Type B pancreatic cell (in vitro differentiated cells): ENCODE measurements at places on chromosomes 3 and 15. TPM values are rescaled to one million over a fixed set of nuclear protein-coding genes. Genes with fewer than 3 reads are reported as not detected.

Gene HIGD2B
- not detected in 2 replicates for total RNA-seq

DNA sequence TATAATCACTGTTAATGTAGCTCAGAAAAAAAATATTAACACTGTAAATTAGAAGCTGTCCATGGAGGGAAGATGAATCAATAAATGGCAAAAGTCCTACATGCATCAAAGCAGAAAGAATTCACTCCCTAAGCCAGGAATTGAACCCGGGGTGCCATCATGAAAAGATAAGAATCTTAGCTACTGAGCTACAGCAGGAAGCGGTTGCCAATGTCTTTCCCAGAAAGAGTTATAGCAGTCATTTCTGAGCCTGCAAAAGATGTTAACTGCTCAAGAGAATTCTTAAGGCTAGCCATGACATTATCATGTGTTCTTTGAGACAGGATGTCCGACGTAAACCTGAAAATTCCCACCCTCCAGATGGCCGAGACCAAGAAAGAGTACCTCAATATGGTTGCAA, 47.4 kb upstream of the MKRN3 start:
- H3K4me1 ChIP-seq = no peaks in the 10 kb centered on the region
- H3K36me3 ChIP-seq = no peaks in the 10 kb centered on the region
- no peak overlapping the region for H3K4me3 ChIP-seq
- no peaks in the 10 kb centered on the region for H3K27me3 ChIP-seq

Gene SPTBN5
- 3.1 and 4.2 TPM in 2 replicates for total RNA-seq

- DNase-seq = no peak
- H3K4me3 ChIP-seq = no peak overlapping the region
- H3K4me1 ChIP-seq = no peaks in the 10 kb centered on the region
- no peak overlapping the region for H3K27ac ChIP-seq
Measured at GRCh38 chr3:113423699-113424098, 17.6 kb downstream of the CFAP44 start.

Gene ITGA11
- total RNA-seq = 0.26 and 0.92 TPM in 2 replicates

Gene NANOGP8
- not detected in 2 replicates for total RNA-seq

DNA sequence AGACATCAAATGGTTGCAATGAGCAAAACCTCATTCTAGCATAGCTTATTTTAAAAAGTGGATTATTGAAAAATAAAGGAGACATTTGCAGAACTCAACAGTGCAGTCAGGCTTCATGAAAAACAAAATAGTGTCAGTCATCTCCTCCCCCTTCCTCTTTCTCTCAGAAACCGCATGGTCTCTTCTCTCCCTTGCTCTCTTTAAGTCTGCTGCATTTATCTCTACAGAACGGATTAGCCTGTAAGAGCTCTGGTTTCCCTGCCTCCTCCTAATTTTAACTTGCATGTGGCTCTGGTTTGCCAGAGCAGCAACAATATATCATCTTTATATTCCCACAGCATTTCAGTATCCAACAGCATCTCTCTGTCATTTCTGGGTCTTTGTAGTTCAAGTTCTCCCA, 609.0 kb downstream of the MECOM start:
- DNase-seq = no peak
- no peaks in the 10 kb centered on the region for H3K36me3 ChIP-seq
- H3K27me3 ChIP-seq = peaks cover 2% of the 10 kb centered on the region
- no peak overlapping the region for H3K4me3 ChIP-seq
- H3K27ac ChIP-seq = no peak overlapping the region

GRCh38 chr3:17030956-17031652, 146.3 kb downstream of the PLCL2 start:
- H3K27me3 ChIP-seq = no peaks in the 10 kb centered on the region
- no peaks in the 10 kb centered on the region for H3K36me3 ChIP-seq
- H3K4me1 ChIP-seq = peaks cover 16% of the 10 kb centered on the region
- H3K27ac ChIP-seq = no peak overlapping the region
- no peak for DNase-seq
- no peak overlapping the region for H3K4me3 ChIP-seq

DNA sequence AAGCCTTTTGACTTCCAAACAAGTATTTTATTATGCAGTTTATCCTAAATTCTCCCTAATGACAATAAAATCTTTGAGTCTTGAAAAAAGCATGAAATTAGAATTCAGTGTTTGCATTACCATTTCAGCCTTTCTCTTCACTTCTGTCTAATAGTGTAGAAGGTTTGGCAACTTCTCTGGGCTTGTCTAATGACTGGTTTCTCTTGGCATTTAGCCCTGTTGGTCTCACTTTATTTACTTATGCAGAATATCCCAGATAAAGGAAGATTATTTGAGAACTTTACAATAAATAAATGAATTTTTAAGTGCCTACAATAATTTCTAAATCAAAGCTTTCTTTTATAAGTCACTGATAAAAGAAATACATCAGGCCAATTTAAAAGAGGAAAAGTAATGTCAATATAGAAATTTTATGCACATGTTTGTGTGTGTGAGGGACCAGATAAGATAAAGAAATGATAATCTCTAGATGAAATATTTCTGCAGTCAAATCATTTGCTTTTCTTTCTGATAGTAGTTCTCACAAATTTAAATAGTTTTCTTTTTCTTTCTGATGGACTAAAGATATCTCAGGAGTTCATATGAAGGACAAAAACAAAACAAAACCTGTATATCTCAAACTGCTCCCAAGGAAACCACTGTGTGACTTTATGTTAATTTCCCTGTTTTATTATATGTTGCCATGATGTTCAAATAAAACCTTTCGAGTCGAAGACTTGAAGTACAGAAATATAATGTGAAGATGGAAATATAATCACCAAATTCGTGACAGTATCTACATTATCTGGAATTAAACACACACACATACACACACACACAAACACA, 533.1 kb upstream of the CBLB start:
- no peaks in the 10 kb centered on the region for H3K36me3 ChIP-seq
- DNase-seq = no peak
- no peak overlapping the region for H3K27ac ChIP-seq
- H3K27me3 ChIP-seq = no peaks in the 10 kb centered on the region

Gene SPINK8
- total RNA-seq = 1.5 TPM in 1 of 2 replicates, not detected in the other

- H3K27ac ChIP-seq = no peak overlapping the region
- H3K27me3 ChIP-seq = no peaks in the 10 kb centered on the region
- no peak overlapping the region for H3K4me3 ChIP-seq
- no peak for DNase-seq
- no peaks in the 10 kb centered on the region for H3K36me3 ChIP-seq
Measured at GRCh38 chr3:81622395-81622794, 139.1 kb downstream of the GBE1 start.

Gene ROBO2
- total RNA-seq = 8.4 and 22.7 TPM in 2 replicates

Gene RYR3
- total RNA-seq = 2.2 and 2.9 TPM in 2 replicates

Gene IL5RA
- total RNA-seq = 0.14 and 0.51 TPM in 2 replicates

Gene PODXL2
- total RNA-seq = 24.8 and 48.9 TPM in 2 replicates

Gene ARGFX
- total RNA-seq = not detected in 2 replicates

DNA sequence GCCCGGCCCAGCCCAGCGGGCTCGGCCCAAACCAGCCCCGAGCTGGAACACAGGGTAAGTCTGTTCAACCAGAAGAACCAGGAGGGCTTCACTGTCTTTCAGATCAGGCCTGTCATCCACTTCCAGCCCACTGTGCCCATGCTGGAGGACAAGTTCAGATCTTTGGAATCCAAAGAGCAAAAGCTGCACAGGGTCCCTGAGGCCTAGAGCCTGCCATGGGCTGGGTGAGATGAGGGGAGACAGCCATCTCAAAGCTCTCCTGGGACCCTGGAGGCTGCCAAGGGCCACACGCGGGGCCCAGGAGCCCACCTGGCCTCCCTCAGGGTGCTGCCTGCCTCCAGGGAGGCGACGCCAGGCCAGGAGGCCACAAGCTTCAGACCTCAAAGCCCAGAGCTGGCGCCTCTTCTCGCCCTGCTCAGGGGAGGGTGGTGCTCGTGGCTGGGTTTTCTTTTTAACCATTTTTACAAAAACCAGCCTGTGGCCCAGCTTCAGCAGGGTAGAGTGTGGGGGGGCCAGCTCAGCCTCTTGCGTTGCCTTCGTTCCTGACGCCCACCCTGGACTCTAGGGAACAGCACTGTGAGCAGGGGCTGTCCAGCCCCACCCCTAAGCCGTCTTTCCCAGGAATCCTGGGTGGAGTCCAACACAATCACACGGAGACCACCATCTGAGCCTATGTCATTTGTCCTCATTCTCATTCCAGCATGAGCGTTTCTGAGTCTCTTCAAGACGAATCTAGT, 107.0 kb downstream of the ETFA start:
- no peaks in the 10 kb centered on the region for H3K27me3 ChIP-seq
- peaks cover 8% of the 10 kb centered on the region for H3K4me1 ChIP-seq
- no peak overlapping the region for H3K4me3 ChIP-seq

DNA sequence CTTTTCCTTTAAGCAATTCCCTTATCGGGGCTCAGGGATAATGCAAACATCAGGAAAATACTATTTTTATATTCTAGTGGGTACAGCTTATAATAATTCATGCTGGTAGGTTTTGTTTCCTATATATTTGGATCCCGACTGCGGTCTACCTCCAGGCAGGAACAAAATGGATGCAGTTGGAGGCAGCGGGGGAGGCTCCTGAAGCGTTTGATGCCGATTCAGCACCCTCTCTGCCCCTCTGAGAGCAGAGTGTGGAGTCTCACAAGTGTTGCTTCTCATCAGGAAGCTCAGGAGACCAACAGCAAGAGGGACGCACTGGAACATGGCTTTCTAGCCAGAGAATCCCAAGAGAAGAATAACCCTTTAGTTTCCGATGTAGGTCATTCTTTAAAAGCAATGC, 104.9 kb downstream of the RORA start:
- no peaks in the 10 kb centered on the region for H3K36me3 ChIP-seq
- H3K4me1 ChIP-seq = peaks cover 46% of the 10 kb centered on the region
- no peaks in the 10 kb centered on the region for H3K27me3 ChIP-seq
- no peak for DNase-seq
- no peak overlapping the region for H3K27ac ChIP-seq

Gene GUCA1C
- not detected in 2 replicates for total RNA-seq

GRCh38 chr3:14132689-14133088, 7.8 kb downstream of the TMEM43 start:
- H3K4me3 ChIP-seq = no peak overlapping the region
- H3K36me3 ChIP-seq = peaks cover 19% of the 10 kb centered on the region
- no peak overlapping the region for H3K27ac ChIP-seq
- no peak for DNase-seq

GRCh38 chr3:188154809-188155574, 1.0 kb downstream of the LPP start:
- H3K4me1 ChIP-seq = peaks cover 59% of the 10 kb centered on the region
- H3K27ac ChIP-seq = peak overlapping the region; percentile 95
- no peaks in the 10 kb centered on the region for H3K27me3 ChIP-seq
- peak overlapping the region; percentile 100 for H3K4me3 ChIP-seq
- no peak for DNase-seq

GRCh38 chr15:85943791-85944190, 135.9 kb upstream of the AGBL1 start:
- no peaks in the 10 kb centered on the region for H3K36me3 ChIP-seq
- no peak overlapping the region for H3K27ac ChIP-seq
- no peaks in the 10 kb centered on the region for H3K4me1 ChIP-seq
- peaks cover 3% of the 10 kb centered on the region for H3K27me3 ChIP-seq

Gene ANO10
- total RNA-seq = 32.5 and 40.3 TPM in 2 replicates

Gene LRRIQ4
- total RNA-seq = not detected in 2 replicates

- peaks cover 18% of the 10 kb centered on the region for H3K36me3 ChIP-seq
- H3K4me1 ChIP-seq = peaks cover 39% of the 10 kb centered on the region
- DNase-seq = no peak
- H3K27ac ChIP-seq = no peak overlapping the region
Measured at GRCh38 chr15:62737551-62737950, 305.0 kb upstream of the TPM1 start.

DNA sequence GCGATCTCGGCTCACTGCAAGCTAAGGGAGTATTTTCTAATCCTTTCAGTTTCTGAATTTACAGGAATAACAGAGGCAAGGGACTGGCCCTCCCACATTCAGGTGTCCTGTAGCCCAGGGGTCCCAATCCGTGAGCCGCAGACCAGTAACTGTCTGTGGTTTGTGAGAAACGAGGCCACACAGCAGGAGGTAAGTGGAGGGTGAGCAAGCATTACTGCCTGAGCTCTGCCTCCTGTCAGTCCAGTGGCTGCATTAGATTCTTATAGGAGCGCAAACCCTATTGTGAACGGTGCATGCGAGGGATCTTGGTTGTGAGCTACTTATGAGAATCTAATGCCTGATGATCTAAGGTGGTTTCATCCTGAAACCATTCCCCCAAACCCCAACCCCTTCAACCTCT, 5.0 kb upstream of the IL17RC start:
- no peaks in the 10 kb centered on the region for H3K27me3 ChIP-seq
- no peaks in the 10 kb centered on the region for H3K36me3 ChIP-seq
- H3K4me3 ChIP-seq = no peak overlapping the region

Gene SLC41A3
- 53.6 and 56.4 TPM in 2 replicates for total RNA-seq

GRCh38 chr15:39997031-39997430, 42.0 kb downstream of the SRP14 start:
- DNase-seq = no peak
- no peak overlapping the region for H3K27ac ChIP-seq
- H3K27me3 ChIP-seq = no peaks in the 10 kb centered on the region
- H3K4me3 ChIP-seq = no peak overlapping the region

GRCh38 chr3:87987952-87988351, 70.9 kb downstream of the CGGBP1 start:
- H3K4me3 ChIP-seq = no peak overlapping the region
- H3K27me3 ChIP-seq = no peaks in the 10 kb centered on the region
- no peaks in the 10 kb centered on the region for H3K36me3 ChIP-seq

Gene TICRR
- 8.8 and 23.4 TPM in 2 replicates for total RNA-seq

DNA sequence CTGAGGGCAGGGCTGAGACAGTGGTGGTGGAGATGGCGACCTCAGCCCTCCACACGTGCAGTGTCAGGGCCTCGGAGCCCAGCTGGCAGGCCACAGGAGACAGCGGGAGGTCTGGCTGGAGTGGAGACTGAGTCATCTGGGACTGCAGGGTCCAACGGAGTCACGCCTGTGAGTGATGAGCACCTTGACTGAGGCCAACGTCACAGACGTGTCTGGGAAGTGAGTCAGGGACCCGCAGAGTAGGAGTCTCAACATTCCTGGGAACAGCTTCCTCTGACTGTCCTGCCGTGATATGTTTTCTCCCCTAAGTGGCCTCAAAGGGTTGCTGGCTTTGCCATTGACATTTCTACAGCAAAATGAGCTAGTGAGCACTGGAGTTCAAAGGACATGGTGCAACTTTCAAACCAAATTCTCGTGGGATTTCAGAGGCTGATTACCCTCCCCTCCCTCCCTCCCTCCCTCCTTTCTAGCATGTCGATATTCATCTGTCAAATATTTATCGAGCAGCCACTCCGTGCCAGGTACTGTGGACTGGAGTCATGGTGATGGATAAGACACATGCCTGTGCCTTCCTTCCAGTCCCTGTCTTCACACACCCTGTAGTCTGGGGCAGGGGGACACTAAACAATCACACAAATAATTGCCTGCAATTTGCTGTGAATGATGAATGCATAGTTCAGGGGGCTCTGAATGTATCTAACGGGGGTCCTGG, 53.3 kb upstream of the AMOTL2 start:
- H3K27me3 ChIP-seq = peaks cover 9% of the 10 kb centered on the region
- DNase-seq = no peak
- no peak overlapping the region for H3K4me3 ChIP-seq
- H3K4me1 ChIP-seq = peaks cover 4% of the 10 kb centered on the region
- H3K27ac ChIP-seq = peak overlapping the region; percentile 21

Gene CHST13
- total RNA-seq = 0.31 and 0.67 TPM in 2 replicates
